Activated naive CD8-positive, alpha-beta T cell treated with anti-CD3 and anti-CD28 coated beads, Interleukin-2, amount 50 U/mL, for 16 hours (primary cell): ENCODE measurements at places on chromosomes 2 and 18.

- DNase-seq, result no peak
These were observed 1.1 kb upstream of the MOB4 start for GRCh38 chr2:197514754-197515153.

GRCh38 chr2:141699573-141699972 is 431.2 kb downstream of the LRP1B start:
- no peak for DNase-seq

- no peak for DNase-seq
These were observed 124.8 kb upstream of the TACR1 start for GRCh38 chr2:75324141-75324540.

DNA sequence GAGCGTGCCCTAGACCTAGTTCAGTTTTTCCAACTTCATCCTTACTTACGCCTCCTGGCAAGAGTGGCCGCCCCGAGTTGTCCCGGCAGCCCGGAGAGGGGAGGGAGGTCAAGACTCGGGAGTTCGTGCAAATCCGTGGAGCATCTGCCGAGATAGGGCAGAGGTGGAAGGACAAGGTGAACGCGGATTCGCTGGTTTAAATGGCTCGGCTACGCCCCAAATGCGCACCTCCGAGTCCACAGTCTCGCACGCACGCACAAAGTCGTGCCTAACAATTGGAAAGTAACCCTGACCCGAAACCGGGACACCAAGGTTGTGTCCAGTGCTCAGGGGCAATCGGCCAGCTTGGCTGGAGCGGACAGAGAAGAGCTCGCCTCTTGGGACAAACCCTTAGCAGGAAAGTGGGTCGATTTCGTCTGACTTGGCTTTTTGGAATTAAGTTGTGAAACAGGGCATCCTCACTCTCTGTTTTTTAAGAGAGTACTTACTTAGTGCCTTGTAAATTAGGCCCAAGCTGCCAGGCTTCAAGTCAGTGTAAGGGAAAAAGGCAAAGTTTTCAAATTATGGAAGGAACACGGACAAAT is 726 bp upstream of the SS18 start:
- DNase-seq, result peak; percentile 8
